ENCODE measurements at places on chromosomes 5 and 9. TPM values are rescaled to one million over a fixed set of nuclear protein-coding genes. Genes with fewer than 3 reads are reported as not detected.

DNA sequence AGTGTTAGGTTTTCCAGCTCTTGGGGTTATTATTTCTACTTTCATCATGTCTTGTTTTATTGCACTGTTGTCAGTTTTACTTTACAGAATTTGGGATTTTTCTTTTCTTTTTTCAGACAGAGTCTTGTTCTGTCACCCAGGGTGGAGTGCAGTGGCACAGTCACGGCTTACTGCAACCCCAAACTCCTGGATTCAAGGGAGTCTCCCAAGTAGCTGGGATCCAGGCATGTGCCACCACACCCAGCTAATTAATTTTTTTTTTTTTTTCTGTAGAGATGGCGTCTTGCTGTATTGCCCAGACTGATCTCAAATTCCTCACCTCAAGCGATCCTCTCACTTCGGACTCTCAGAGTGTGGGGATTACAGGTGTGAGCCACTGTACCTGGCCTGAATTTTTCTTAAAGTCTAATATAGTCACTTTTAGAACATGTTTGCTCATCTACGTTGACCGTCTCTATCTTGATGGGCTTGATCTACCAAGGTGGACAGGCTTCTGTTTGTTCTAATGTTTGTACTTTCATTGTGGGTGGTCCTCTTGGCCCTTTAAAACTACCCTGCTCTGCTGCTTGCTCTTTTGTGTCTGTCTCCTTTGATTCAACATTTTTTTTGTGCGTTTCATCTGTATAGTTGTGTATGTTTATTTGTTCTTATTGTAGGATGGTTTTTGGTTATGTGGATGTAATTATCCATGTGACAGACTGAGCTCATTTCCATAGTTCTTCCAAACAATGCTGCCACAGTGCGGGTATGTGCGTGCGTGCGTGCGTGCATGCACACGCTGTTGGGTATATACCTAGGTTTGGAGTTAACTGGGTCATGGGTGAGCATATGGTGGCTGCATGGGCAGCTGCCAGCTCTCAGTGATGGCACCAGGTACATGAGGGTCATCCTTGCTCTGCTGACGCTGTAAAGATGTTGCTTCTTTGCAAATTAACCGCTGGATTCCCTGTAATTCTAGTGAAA, 18.1 kb downstream of the PRRC2B start:
- no peak for DNase-seq

- no peak for DNase-seq
These were observed 53.8 kb upstream of the RAD23B start for GRCh38 chr9:107229241-107229741.

GRCh38 chr5:181130832-181131496, at the start of gene OR2V1:
TSS of gene OR2V1 (minus strand) at chr5:181131169. CDS start at chr5:181125304, 5,865 bp downstream.
- no peak for DNase-seq

- DNase-seq = no peak
These were observed 53.5 kb downstream of the RGS3 start for GRCh38 chr9:113516840-113517577.

DNA sequence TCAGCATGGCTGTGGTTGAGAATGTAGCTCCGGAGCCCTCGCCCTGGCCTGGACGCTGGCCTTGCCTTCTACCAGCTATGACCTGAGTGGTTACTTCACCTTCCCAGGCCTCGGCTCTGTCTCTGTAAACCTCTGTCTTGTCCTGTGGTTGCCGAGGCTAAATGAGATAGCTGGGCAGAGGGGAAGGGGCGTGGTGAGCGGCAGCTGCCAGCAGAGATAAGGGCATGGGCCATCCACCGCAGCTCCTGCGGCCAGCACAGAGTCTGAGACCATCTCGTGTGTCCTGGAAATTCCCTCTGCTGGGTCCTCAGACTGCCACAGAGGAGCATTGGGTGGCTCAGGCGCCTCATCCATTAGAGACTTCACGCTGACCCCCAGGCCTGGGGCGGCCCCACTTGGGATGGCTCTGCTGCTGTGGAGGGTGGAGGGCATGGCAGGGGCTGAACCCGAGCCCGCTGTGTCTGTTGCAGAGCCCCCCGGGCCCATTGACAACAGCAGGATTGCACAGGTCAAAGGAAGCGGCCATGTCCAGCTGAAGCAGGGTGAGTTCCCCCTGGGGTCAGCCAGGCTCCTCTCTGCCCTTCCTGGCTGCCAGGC, 43.9 kb downstream of the USP20 start:
- DNase-seq = no peak

- no peak for DNase-seq
These were observed 26.0 kb upstream of the SYK start for GRCh38 chr9:90775657-90776056.

DNA sequence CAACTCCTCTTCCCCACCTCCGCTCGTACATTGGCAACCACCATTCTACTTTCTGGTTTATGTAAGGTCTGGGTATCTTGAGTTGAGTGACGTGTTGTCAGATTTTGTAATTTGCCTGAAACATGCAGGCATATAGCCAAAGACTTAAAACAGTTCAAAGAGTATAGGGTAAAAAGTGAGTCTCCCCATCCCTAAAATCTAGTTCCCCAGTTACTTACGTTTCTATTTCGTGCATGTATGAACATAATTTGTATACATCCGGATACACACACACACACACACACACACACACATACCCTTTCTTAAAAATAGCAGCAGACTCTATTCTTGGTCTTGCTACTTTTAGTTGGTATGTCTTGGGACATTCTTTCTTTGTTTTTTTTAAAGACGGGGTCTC, 915 bp downstream of the HSDL2 start:
- DNase-seq = no peak

GRCh38 chr9:105116052-105116868, 128.2 kb upstream of the SLC44A1 start:
- DNase-seq = no peak

DNA sequence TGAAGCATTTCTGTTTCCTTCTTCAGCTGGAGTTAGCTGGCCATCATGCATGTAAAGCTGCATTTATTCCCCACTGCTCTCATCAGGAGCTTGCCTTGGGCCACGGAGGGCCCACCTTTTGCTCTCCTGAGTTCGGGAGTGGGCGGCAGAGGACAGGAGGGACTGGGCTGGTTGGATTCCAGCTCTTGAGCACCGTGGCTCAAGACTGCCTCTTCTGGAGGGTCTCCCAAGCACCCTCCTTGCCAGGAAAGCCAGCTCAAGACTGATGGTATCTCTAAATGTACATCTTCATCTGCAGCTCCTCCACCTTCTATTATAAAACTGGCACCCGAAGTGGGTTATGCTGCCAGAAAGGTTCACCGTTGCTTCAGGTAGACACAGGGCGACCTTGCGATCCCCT, 399.6 kb upstream of the IRX1 start:
- no peak for DNase-seq

Gene SLCO6A1
- total RNA-seq = 0.42 TPM

Gene MELK
- total RNA-seq = 53.2 TPM

Gene PCDHB8
- 4.6 TPM for total RNA-seq

Gene PLAC8L1
- 0.30 TPM for total RNA-seq

Measured in WTC11 (cell line).